Panc1 (cell line): ENCODE measurements at places on chromosomes 5 and 9. TPM values are rescaled to one million over a fixed set of nuclear protein-coding genes. Genes with fewer than 3 reads are reported as not detected.

The BDP1 gene
- total RNA-seq: 30.7 TPM

DNA sequence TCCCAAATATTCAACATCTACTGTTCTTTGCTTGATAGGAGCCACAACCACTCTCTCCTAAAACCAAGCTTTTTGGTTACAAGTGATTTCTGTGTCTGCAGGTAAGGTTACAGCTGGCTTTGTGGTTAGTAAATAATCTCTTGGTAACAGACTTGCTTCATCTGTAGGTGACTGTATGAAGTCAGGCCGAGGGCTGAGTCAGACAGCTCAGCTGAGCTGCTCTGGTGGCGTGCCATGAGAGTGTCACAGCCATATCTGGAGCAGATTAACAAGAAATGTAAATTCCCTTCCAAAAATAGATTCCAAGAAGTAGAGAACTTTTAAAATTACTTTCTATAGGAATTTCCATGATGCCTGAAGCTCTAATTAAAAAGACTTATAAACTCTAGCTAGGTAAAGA lies 23.7 kb upstream of the TAS2R1 start:
- DNase-seq: no peak

DNA sequence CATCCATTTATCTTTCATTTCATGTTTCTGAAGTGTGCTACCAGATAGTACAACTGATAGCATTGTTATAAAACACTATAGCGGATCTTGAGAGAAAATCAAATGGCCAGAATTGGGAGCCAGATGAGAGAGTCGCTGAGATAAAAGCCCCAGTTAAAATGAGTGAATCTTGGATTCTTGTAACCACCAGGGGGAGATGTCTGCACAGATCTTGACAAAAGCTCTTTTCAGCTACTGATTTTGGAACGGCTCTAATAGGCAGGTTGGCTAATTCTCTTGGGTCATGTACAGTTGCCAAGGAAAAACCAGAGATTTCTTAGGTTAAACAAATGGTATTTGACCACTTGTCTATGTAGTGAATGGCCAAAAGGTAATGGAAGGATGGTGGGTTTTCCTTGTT lies 21.7 kb downstream of the F2RL2 start:
- no peak for DNase-seq

The GLRA1 gene
- not detected for total RNA-seq

DNA sequence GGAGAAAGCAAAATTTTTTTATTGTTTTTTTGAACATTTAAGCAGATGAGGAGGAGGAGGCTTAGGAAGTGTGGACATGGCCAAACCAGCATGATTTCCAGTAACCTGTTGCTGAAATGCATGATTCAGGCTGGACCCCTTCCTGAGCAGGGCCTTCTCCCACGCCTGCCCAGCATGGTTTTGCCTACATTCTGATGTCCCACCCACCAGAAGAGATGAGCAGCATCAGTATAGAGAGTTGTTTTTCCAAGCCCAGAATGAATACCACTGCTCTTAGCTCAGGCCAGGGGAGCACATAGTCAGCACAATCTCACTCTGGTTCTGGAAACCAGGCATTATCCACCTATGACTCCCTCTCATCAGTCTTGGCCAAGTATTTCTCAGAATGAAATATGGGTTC lies 90.1 kb downstream of the PAPPA start:
- DNase-seq: no peak

DNA sequence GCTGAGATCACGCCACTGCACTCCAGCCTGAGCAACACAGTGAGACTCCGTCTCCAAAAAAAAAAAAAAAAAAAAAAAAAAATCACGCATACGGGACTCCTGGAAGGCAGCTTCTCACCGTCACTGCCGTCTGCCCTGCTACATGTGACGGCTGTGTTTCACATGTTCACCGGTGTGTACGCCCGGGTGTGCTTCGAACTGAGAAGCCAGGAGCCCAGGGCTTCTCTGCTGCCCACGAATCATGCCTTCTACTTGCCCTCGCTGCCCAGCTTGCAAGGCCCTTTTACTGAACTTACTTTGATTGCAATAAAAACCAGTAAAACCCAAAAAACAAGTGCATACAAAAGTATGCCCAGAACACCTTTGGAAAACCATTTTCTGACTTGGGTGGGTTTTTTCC lies 5.8 kb upstream of the NKD2 start:
- DNase-seq: no peak

DNA sequence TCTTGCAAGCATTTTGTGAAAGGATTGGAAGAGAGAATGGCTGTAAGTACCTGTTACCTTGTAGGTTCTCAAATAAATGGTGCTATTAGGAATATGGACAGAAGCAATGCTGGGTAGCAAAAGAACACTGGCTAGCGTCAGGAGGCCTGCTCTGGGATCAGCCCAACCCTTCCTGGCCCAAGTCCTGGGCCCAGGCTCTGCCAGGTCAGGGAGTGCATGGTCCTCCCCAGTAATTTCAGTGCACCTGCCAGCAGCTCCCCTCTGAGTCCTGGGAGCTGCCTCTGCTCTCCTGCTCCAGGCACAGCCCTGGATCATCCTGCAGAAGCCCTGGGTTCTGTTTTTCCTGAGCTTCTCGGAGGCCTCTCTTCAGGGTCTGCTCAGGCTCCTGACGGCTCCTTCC lies 89.5 kb upstream of the ARAP3 start:
- no peak for DNase-seq

- DNase-seq: no peak
These were observed 3.3 kb downstream of the AFAP1L1 start for GRCh38 chr5:149274939-149275338.

DNA sequence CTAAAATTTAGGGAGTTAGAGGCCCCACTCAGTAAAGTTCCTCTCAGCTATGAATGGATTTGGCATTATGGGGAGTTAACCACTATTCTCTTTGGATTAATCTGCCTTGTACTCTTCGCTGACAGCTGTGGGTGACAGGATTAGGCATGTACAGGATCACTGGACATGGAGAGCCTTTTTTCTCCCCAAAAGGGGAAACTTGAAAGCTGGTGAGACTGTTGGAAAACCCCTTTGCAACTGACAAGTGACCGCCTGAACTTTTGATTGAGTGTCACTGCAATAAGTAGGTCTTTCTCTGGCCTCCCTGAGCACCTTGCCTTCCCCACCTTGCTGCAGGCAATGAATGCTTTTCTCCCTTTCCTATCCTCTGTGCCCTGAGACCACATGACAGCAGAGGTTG lies 68.3 kb downstream of the ERP44 start:
- DNase-seq: no peak

GRCh38 chr5:173858670-173859407 lies 29.3 kb upstream of the CPEB4 start:
- DNase-seq: no peak

The HEMGN gene
- not detected for total RNA-seq

The RORB gene
- total RNA-seq: 0.08 TPM

The PROB1 gene
- total RNA-seq: 2.3 TPM

DNA sequence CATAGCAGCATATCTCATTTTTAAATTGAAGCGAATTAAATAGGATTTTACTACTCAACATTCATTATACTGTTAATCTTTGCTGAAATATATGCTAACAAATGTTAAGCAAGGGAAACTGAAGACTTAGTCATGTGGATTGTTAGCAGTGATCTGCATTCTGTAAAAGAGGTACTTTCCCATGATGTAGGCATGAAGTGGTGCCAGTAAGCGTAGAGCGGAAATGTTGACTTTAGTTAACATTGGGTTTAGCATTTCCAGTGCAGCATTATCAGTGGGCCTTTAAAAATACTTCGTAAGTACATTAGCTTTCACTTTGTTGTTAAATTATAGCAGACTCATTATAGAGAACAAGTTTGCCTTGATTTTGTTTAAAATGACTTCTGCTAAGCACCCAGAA lies 130.3 kb downstream of the CDC42SE2 start:
- no peak for DNase-seq

The PCDHGA11 gene
- total RNA-seq: 0.39 TPM

- no peak for DNase-seq
These were observed 3.6 kb downstream of the BBLN start for GRCh38 chr9:128163523-128164306.

DNA sequence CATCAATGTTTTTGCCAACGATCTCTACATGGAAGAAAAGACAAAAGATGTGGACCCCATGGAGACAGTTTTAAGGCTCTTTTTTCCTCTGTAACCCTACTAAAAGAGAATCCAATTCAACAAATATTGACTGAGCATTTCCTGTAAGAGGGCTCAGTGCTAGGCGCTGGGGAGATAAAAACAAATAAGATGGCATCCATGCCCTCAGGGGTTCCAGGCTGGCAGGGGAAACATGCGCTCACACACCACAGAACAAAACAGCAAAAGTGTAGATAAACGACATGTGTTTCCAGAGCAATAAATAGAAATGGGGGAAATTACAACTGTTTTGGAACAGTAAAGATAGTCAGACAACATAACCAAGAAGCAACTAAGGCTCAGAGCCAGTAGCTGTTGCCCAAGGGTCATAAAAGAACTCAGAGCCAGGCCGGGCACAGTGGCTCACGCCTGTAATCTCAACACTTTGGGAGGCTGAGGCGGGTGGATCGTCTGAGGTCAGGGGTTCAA lies 25.2 kb downstream of the ZNF608 start:
- no peak for DNase-seq

The TAF11L5 gene
- total RNA-seq: not detected

DNA sequence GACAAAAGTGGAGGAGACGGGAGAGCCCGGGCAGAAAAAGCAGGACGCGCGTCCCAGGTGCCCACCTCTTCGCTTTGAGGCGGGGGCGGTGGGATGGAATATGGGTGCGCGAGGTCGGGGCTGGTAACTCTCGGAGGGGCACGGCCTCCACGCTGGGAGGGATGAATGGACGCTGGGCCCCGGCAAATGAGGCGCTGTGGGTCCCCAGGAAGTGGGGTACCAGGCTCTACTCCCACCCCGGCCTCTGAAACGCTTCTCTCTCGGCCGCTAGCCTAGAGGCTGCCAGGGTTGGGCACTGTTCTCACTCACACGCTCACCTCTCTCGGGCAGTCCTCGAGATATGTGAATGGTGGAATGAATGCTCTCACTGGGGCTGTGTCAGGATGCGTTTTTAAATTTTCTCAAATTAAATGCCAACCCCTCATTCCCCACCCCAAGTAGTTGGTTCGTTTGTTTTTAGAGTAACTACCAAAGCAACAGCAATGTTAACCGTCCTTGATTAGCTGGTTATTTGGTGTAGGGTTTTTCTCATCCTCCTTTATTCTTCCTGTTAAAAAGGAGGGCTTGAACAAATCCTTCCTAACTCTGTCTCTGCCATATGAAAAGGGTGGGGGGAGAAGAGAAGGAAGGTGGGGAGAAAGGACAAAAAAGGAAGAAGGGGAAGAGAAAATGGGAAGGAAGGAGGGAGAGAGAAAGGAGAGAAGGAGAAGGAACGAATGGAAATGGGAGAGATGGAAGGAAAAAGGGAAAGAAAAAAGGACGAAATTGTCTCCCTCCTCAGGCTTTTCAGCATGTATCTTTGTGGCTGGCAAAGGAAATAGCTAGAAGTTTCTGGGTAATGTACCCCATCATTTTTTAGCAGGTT lies 1.3 kb upstream of the EBF1 start:
- no peak for DNase-seq

- DNase-seq: no peak
These were observed 1.4 kb upstream of the FOXI1 start for GRCh38 chr5:170104299-170104698.

DNA sequence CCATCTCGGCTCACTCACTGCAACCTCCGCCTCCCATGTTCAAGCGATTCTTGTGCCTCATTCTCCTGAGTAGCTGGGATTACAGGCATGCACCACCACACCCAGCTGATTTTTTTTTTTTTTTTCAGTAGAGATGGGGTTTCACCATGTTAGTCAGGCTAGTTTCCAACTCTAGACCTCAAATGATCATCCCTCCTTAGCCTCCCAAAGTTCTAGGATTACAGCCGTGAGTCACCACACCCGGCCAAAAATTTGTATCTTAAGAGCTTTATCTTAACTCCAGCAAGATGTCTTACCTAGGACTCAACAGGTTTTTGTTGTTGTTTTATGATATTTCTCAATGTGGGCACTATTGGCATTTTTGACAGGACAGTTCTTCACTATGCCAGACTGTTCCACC lies 27.9 kb downstream of the LYRM7 start:
- DNase-seq: no peak

DNA sequence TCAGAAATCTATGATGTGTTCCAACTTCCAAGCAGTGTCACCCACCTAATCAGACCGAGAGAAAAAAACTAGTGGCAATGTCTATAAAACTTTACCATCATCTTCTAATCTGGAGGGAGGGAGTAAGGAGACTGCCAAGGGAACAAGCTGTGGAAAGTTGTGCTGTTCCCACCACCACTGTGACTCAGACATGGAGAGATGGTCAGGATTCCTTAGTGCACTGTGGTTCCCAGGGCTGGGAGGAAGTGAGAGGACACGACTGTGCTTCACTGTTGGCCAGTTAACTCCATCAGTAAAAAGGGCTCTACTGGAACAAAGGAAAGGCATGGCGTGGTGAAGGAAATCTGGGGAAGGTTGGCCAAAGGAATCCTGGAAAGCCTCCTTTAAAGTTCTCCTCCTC lies 18.8 kb downstream of the TICAM2 start:
- no peak for DNase-seq

DNA sequence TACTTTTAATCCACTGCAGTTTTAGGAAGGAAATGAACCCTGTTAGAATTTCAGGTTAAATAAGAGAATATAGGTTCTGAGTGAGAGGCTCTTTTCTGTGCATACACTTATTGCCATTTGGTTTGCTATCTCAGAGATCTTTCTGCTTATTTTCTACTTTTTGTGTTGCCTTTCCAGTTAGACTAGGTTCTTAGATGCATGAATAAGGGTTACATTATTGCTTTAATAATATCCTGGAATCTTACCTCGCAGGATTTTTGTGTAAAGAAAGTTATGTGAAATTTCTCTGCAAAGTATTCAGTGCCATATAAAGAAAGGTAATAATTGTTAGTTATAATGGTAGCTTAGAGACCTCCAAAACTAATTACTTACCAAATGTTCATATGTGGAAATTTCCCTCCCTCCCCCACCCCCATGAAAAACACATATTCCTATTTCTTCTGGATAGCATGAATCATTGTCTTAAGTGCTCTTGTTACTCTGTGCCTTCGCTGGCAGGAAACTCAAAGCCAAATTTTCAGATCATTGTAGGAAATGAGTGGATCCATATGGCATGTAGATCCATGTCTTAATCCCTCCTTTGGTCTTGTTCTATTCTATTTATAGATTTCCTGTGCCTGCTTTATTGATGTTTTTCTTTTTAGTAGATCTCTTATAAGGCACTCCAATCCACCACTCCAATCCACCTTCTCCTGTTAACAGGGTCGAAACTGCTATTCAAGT lies 2.7 kb upstream of the APBA1 start:
- DNase-seq: no peak

- no peak for DNase-seq
These were observed 323.3 kb upstream of the SLC30A5 start for GRCh38 chr5:68770551-68770950.
